ENCODE measurements at places on chromosomes 7 and 10. TPM values are rescaled to one million over a fixed set of nuclear protein-coding genes. Genes with fewer than 3 reads are reported as not detected.

GRCh38 chr10:101114646-101115045 lies 16.5 kb upstream of the TLX1 start:
- H3K4me1 ChIP-seq, result peaks cover 5% of the 10 kb centered on the region
- no peak overlapping the region for H3K27ac ChIP-seq
- no peak for DNase-seq
- H3K4me3 ChIP-seq, result no peak overlapping the region
- no peaks in the 10 kb centered on the region for H3K36me3 ChIP-seq

Gene TUBB8
- 0.08 TPM for total RNA-seq

Gene WEE2
- total RNA-seq, result not detected

Gene NPSR1
- not detected for total RNA-seq

Gene AVPI1
- 8.0 TPM for total RNA-seq

Gene OPN1SW
- not detected for total RNA-seq

Gene C7orf33
- not detected for total RNA-seq

GRCh38 chr7:90853205-90853604 lies 257.1 kb downstream of the CDK14 start:
- H3K27me3 ChIP-seq, result no peaks in the 10 kb centered on the region
- no peak for DNase-seq
- H3K4me3 ChIP-seq, result no peak overlapping the region
- H3K36me3 ChIP-seq, result no peaks in the 10 kb centered on the region
- no peak overlapping the region for H3K27ac ChIP-seq
- H3K4me1 ChIP-seq, result no peaks in the 10 kb centered on the region

- DNase-seq, result no peak
- no peaks in the 10 kb centered on the region for H3K27me3 ChIP-seq
- H3K4me3 ChIP-seq, result no peak overlapping the region
- H3K4me1 ChIP-seq, result no peaks in the 10 kb centered on the region
These were observed 27.1 kb downstream of the MDH2 start for GRCh38 chr7:76074972-76075370.

- no peaks in the 10 kb centered on the region for H3K36me3 ChIP-seq
- no peak for DNase-seq
- no peaks in the 10 kb centered on the region for H3K27me3 ChIP-seq
- no peak overlapping the region for H3K27ac ChIP-seq
- H3K4me3 ChIP-seq, result no peak overlapping the region
These were observed 114.1 kb upstream of the WNT16 start for GRCh38 chr7:121214657-121215056.

DNA sequence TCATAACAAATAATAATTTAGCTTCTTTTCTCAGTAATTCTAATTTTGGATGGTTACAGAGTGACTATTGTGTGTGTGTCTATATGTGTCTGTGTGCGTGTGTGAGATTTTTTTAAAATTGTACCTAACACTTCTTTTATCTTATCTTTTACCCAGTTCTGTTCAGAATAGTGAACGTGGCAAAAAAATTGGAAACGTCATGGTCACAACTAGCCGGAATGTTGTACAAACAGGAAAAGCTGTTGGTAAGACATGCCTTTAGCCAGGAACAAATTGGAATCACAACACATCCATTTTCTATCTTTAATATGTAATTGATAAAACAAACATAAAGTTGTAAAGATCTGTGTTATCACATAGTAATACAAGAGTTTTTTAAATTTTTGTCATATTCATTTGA lies 85.4 kb downstream of the AVL9 start:
- peaks cover 63% of the 10 kb centered on the region for H3K36me3 ChIP-seq
- H3K4me3 ChIP-seq, result no peak overlapping the region
- DNase-seq, result no peak
- no peaks in the 10 kb centered on the region for H3K4me1 ChIP-seq
- no peak overlapping the region for H3K27ac ChIP-seq

DNA sequence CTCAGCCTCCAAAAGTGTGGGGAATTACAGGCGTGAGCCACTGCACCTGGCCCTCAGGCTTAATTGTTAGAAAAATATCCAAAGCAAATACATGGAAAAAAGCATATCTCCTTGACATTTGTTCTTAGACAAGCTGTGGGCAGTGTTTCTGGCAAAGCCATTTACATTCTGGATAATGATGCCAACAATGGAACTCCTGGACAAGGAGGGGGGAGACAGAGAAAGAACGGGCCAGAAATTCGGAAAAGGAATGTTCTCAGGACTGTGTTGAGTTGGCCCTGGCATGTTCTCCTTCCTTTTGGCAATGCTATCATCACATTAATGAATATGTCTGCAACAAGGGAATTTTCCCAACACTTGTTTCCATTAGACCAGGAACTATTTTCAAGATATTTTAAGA lies 88.7 kb downstream of the UBE2H start:
- DNase-seq, result no peak
- H3K27ac ChIP-seq, result no peak overlapping the region
- no peak overlapping the region for H3K4me3 ChIP-seq
- H3K4me1 ChIP-seq, result peaks cover 10% of the 10 kb centered on the region
- no peaks in the 10 kb centered on the region for H3K36me3 ChIP-seq

DNA sequence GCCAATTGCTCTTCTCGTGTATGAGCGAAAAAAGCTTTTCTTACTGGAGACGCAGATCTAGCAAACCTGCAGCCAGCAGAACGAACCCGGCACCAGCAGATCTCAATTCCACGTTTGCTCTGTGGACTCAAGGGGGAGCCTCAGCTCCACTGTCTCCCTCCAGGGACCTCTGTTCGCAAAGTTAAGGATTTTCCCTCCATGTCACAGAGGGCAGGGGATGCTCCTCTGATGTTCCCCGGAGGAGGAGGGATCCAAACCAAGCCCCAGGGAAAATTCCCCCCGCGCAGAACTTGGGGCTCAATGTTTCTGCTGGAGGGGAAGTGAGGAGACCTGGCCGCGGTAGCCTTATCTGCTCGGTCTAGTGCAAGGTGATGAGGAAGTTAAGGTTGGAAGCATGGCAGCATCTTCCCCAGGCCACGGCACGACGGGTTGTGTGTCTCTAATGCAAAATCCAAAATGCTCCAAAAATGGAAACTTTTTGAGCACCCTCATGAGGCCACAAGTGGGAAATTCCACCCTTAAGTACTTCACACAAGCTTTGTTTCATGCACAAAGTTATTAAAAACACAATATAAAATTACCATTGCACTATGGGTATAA lies 9.0 kb downstream of the IQCE start:
- H3K4me3 ChIP-seq, result no peak overlapping the region
- no peak for DNase-seq
- peaks cover 6% of the 10 kb centered on the region for H3K4me1 ChIP-seq
- H3K36me3 ChIP-seq, result no peaks in the 10 kb centered on the region

Gene OR2A12
- total RNA-seq, result not detected
